ENCODE measurements at places on chromosomes 1 and 21.

DNA sequence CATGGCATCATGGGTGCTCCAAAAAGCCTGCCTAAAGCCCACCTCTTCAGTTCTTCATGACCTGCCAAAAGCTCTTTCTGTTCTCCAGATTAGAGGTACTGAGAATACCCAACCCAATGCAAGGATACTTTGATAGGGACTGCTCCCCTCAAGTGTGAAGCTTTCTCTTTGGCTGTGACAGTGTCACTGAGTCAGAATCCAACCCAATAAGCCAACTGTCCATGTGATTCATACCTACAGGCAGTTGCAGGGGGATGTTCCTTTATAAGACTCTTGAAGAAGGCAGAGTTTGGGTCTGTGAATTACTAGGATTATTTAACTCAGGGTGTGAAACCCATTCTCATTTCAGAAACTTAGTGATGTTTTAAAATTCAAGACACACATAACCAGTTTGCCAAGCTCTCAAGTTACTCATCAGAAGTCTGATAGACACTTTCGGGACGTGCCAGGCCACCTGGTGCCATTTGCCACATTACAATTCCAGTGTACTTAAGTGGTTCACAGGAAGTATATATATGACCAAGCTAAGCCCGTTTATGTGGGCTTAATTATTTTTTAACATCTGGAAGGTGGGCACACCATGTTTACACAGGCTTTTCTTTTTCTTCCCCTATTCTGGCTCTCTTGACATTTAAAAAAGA lies 265.8 kb downstream of the NFIA start:
- DNase-seq = no peak

GRCh38 chr1:54310439-54311328 lies 95.5 kb downstream of the SSBP3 start:
- no peak for DNase-seq

GRCh38 chr1:195376190-195376589 lies 1232.0 kb downstream of the KCNT2 start:
- no peak for DNase-seq

DNA sequence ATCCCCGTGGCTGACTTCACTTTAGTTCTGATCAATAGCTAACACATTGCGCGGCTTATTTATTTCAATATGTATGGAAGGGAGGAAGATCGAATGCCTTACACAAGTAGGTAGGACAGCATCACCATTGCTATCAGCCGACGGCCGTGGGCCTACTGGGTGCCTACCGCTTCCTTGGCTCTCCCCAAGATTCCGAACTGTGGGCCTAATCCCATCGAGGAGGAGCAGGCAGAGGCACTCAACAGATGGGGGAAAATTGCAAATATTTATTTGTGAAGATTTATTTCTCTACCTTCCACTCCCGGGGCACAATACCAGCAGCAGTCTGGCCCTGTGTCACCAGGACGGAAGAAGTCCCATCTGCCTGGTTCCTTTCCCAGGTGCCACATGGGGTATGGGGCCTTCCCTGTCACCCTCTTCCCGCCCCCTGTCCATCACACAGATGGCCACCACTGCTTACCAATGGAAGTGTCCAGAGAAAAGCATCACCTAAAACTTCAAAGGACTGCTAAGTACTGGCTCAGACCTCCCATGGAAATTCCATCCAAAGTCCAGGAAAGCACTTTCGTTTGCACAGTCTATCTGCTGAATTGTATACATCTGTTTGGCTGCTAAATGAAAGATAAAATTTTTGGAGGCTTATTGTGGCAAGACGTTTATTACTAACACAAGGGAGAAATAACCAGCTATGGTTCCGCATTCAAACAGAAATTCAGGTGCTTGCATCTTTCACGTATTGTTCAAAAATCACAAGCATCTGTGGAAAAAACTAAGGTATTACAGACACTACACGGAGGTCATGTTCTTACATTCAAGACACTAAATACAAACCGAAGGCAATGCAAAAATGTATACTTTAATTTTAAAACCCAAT lies 11.8 kb downstream of the AGT start:
- DNase-seq = no peak

DNA sequence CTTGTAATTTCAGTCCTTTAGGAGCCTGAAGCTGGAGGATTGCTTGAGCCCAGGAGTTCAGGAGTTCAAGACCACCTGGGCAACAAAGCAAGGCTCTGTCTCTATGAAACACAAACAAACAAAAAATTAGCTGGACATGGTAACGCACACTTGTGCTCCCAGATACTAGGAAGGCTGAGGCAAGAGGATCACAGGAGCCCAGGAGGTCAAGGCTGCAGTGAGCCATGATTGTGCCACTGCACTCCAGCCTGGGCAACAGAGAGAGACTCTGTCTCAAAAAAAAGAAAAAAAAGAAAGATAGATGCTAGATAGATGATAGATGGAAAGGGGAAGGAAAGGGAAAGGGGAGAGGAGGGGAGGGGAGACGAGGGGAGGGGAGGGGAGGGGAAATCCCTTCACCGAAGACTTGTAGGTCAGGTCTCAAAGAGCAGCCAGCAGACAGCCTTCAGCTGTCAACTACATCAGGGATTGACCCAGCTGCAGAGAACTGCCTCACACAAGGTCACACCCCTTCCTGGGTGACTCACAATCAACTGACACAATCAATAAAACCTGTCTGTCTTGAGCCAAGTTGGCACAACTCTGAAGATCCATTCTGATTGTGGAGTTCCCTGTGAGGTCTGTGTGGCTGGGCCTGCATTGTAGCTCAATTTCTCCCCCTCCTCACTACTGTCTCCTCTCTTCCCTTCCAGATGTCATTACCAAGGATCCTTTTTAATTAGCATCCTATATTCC lies 200.6 kb downstream of the RGS7 start:
- no peak for DNase-seq

DNA sequence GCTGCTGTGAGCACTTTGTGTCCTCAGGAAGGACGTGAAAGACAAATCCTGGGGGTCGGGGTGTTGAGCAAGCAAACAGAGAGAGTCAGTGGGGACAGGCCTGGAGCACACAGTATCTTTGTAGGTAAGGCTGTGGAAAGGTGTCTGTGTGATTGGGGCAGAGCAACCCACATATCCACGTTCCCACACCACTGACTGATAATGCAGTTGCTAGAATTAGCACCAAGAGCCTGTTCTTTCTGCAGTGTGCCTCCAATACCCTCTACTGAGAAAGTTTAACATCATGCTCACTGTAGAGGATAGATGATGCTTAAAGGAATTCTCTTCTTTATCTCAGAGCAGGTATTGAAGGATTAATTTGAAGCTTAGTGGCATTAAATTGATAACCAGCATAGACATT lies 161.1 kb downstream of the PIK3R3 start:
- no peak for DNase-seq

GRCh38 chr1:154186852-154187501 lies 4.9 kb downstream of the TPM3 start:
- DNase-seq = no peak

- DNase-seq = no peak
Observed at GRCh38 chr1:150567717-150568593, 11.5 kb downstream of the MCL1 start.

DNA sequence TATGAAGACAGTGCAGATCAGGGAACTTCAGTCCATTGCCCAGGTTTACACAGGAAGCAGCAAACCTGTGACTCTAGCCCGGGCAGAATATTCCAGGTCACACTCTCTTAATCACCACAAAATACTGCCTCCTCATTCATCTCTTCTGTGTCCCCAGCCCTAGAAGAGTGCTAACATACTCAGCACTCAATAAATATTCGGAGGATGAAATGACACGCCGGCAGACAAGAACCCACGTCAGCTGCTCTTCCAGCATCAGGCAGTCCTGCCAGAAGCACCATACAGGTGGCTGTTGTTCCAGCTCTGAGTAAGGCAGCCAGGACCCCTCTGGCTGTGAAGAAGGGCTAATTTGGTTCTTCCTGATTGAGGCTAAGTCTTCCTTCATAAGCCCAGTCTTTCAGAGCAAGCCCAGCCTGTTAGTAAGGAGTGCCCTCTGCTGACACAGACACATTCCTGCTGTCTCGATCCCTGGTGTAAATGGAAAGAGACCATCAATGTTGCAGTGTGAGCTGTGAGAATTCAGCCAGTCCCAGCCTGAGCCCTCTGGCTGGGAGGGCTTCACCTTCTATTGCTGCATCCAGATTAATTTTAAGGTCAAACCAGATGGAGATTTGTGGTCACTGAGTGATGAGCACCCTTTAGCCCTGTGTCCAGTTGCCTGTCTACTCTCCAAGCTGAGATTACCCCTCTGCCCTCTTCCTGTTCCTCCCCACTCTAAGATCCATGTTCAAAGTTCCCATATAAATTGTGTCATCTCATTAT lies 45.0 kb upstream of the KIRREL1 start:
- DNase-seq = no peak

DNA sequence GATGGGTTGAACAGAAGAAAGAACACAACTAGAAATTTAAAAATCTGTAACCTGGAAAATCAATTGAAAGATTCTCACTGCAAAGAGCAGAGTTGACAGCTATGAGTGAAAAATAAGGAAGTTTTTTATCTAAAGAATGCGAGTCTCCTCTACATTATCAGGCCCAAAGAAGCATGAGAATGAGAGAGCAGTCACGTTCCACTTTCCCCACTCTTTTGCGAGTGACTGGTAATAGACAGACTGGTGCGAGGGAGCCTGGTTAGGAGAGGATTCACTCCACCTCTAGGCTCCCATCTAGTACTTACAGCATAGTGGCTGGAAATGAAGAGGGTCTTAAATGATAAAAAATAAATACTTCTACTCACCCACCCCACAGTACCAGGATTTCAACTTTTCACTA lies 52.0 kb downstream of the PRDX6 start:
- DNase-seq = no peak

DNA sequence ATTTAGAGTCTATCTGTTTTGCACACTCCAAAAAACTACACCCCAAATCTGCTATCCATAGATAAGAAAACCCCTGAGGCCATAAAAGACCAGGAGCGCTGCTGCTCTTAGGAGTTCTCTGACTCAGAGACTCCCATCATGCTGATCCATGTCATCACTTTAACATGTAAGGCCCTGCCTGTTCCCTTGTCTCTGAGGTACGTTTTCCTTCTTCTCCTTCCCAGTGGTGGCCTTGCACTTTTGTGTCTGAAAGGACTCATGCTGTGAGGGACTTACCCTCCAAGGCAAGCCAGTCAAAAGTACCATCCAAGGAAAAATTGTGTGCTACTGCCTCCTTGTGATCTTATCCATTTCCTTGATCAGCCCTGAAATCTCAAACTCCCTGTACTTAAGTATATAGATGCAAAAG lies 427.4 kb upstream of the NCAM2 start:
- DNase-seq = no peak

DNA sequence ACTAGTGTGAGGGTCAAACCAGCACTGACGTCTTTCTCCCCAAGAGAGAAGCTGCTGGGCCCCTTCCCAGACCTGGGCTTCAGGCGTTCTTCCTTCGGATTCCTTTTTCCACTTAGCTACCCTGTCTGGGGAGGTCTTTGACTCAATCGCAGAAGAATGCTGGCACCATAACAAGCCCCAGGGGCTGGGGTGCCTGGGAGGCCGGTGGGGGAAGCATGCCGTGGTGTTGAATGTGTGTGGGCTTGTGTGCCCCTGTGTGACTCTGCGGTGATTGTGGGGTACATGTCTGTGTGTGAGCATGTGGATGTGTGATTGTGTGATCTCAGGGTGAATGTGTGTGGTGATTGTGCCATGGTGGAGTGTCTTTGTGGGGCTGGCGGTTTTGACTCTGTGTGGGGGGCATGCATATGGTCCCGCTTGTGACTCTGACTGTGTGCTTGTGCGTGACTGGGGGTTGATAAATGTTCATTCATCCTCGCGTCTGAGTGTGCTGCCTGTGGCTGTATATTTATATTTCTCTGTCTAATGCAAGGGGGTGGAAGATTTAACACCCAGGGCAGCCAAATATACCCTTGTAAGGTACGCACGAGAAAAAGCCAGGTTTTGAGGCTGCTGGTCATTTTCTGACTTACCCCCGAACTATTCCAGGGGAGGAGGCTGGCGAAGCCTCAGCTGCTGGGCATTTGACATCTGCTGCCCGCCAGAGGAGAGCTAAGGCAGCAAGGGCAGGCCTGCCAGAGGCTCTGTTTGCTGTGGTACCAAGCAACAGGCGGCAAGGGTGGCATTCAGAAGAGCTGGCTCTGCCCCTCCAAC lies 1.1 kb upstream of the SYNC start:
- no peak for DNase-seq

DNA sequence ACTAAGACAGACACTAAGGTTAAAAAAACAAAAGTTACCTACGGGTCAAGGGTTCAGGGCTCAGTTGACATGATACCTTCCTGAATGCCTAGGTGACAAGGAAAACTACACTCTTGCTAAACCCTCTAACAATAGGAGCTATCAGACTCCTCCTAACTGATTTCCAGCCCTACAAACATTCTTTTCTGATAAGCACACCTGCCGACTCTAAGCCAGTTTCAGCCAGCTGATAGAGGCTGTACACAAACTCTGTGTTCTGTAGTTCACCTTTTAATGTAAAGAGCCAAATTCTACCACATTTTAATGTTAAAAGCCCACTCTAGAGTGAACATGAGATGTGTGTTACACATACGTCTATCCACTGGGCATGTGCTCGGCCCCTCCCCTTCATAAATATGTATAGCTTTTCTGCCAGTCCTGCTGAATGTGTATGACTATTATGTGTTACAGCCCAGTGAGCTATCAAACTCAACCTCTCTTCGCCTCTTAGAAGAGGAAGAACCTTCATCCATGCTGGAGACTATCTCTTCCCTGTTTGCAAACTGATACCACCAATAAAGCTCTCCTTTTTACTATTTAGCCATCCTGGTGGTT lies 40.0 kb upstream of the FAM163A start:
- no peak for DNase-seq

DNA sequence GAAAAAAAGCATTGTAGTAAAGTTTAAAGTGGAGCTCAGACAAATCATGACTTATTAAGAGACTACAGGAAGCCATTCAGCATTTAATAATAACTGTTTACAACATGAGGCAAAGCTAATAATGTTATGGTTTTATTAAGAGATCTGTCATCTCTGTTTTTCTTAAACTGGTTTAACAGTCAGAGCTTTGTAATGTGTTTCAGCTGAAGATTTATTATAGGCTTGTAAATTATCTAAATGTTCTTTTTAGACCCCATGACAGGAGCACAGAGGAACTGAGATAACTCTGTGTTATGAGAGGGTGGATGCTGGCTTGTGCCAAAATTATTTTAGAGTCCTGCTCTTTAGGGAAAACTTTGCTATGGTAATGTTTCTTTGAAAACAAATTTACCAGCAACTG lies 38.0 kb upstream of the RWDD3 start:
- no peak for DNase-seq

GRCh38 chr21:31564439-31564838 lies 95.1 kb upstream of the SOD1 start:
- DNase-seq = no peak

GRCh38 chr21:15719976-15720375 lies 9.8 kb upstream of the USP25 start:
- no peak for DNase-seq

- DNase-seq = no peak
Observed at GRCh38 chr21:25885880-25886279, 151.1 kb downstream of the GABPA start.

GRCh38 chr1:183844806-183845205 lies 39.9 kb downstream of the RGL1 start:
- no peak for DNase-seq

DNA sequence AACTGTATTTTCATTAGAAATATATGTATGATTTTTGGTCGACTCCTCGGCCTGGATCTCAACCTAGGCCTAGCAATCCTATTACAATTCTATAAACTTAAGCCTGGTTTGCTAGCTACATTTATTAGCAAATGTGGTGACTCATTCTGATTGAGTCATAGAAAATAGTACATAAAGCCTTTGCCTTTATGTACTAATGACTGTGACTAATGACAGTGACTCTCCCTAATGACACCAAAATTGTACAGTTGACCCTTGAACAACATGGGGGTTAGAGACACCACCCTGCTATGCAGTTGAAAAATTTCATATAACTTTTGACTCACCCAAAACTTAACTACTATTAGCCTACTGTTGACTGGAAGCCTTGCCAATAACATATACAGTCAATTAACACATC lies 78.9 kb downstream of the CLEC20A start:
- DNase-seq = no peak
